ENCODE measurements at places on chromosomes 6 and 20. TPM values are rescaled to one million over a fixed set of nuclear protein-coding genes. Genes with fewer than 3 reads are reported as not detected.

The OR2H2 gene
- total RNA-seq = not detected

The DEFB132 gene
- not detected for total RNA-seq

The RSPH4A gene
- not detected for total RNA-seq

The OR12D3 gene
- not detected for total RNA-seq

The CCN5 gene
- total RNA-seq = not detected

The PLA2G7 gene
- 0.23 TPM for total RNA-seq

The STK35 gene
- total RNA-seq = 23.8 TPM

The TBX18 gene
- total RNA-seq = 1.9 TPM
